ENCODE measurements at places on chromosomes 3 and 15. TPM values are rescaled to one million over a fixed set of nuclear protein-coding genes. Genes with fewer than 3 reads are reported as not detected.

The EPHB1 gene
- total RNA-seq = under 0.01 TPM

The DUSP7 gene
- 11.0 TPM for total RNA-seq

The GOLGA6L7 gene
- total RNA-seq = not detected

The ANKDD1A gene
- total RNA-seq = 8.6 TPM

The CIDEC gene
- total RNA-seq = 5.1 TPM

The DGKG gene
- not detected for total RNA-seq

The PRSS50 gene
- 0.54 TPM for total RNA-seq
